ENCODE measurements at places on chromosomes 1 and 21. TPM values are rescaled to one million over a fixed set of nuclear protein-coding genes. Genes with fewer than 3 reads are reported as not detected.
A peak's percentile ranks its signal among the peaks of the same experiment; 100 is the strongest.

- no peak for DNase-seq
These were observed 40.9 kb downstream of the CLIC4 start for GRCh38 chr1:24786191-24786590.

DNA sequence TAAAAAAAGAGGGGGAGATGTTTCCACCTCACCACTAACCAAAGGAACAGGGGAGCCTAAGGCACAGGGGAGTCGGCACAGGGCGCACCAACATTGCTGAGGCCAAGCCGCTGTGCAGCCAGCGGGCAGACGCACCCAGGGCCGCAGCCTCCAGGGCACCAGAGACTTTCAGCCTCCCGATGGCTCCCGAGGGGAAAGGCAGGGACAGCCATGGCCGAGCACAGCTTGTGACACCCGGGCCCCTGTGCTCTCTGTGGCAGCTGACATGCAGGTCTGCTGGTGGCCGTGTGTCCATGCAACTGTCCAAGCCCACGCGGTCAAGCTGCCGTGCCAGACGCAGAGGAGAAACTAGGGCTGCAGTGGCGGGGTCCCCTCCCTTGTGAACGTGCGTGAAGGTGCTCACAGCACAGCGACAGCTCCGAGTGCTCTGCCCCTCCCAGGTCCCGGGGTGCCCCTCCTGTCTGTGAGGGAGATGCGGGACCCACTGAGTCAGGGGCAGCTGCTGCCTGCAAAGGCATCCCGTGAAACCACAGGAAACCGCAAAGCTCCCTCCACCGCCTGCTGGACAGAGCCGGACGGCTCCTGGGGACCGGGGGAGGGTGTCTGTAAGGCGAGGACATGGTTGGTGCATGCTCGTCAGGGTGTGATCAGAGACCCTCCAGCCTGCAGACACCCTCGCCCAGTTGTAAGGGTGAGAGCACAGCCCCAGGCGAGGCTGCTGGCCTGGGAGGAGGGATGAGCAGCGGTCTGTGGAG is 2.5 kb downstream of the KRTAP10-11 start:
- no peak for DNase-seq

- no peak for DNase-seq
These were observed 104.6 kb upstream of the L1TD1 start for GRCh38 chr1:62090016-62090415.

TRIM67 gene
- total RNA-seq: not detected

GRCh38 chr1:160708801-160709200 is 2.8 kb downstream of the CD48 start:
- DNase-seq: peak; percentile 57

GRCh38 chr21:27722095-27722494 is 755.2 kb upstream of the ADAMTS5 start:
- no peak for DNase-seq

DNA sequence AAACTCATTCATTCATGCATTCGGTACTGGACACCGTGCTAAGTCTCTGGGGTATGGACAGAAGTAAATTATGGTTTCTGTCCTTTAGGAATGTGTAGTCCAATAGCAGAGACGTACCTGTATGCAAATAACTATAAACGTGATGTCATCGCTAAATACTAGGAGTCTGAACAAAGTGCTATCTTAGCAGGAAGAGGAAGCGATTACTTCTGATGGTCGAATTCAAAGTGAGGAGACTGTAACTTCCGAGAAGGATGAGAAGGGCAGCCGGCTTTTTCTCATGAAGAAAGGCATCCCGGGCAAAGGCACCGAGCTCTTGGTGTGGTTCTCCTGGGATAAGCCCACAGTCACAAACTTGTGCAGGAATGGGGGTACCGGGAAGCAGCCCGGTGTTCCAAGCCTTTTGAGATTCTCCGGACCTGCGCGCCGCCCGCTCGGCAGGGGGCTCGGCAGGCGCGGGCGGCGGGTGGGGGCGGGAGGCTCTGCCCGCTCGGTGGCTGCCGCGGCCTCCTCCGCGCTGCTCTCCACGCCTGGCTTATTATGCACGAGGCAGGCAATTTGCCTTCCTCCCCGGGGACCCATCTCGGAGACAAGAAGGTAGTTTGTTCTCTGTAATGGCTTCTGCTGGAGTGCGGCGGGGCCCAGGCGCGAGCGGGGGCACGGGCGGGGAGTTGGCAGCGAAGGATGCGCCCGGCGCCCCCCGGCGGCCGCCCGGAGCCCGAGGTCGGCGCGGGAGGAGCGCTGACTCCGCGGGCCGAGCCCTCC is 67.5 kb upstream of the CD1D start:
- DNase-seq: peak; percentile 57

- no peak for DNase-seq
These were observed 6.7 kb downstream of the ELF3 start for GRCh38 chr1:202016811-202017748.

DNA sequence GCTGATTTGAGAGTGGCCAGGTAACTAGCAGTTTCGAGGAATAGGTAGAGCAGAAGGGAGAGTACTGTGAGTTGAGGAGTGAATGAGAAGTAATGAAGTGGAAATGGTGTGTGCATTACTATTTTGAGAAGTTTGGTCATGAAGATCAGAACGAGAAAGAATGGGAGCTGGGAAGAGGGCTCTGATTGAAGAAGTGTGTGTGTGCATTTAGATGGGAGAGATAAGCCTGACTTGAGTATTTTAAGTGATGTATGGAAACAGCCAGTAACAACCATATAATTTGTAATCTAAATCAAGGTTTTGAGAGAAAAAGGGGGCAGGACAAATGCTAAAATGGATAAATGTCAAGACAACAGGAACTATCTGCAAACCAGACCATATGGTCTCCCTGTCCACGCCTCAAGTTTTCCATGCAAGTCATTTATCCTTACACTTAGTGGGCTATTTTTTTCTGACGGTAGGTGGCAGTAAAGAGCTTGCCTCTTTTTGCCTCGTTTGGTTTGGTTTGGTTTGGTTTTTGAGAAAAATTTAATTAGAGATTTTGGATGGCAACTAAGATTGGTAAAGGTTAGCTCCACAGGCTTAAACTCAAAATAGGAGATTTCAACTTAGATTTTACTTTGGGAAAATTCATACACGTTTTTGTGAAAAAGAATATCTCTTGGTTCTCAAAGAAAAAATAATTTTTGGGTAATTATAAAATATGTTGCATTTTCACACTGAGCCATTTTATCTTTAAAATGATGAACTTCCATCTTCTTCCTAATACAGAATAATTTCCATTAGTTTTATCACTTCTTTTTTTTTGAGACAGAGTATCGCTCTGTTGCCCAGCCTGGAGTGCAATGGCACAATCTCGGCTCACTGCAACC is 9.5 kb upstream of the B3GALNT2 start:
- DNase-seq: peak; percentile 54

GPR37L1 gene
- total RNA-seq: not detected

DNA sequence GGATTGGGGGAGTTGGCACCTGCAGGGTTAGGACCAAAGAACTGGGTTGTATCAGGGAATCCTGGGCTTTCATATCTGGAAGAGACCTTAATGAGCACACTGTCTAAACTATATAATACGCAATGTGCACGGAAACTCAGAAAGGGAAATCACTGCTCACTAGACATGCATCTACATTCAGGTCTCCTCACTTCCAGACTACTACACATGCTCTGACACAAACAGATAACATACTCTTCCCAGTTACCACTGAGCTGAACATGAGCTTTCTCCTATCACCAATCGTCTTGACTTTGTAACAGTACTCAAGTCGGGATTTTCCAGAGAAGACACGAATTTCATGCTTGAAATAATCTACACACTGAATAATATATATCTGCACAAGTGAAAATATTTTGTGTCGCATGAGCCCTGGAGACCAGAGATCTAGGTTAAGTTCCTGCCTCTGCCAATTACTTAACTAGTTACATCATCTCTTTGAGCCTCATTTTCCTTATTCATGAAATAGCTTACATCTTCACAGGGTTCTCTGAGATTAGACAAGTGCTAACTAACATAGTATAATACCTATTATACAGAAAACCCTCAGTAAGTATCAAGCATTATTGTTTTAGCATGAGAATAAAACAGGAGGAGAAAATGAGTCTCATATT is 101.1 kb downstream of the JAK1 start:
- DNase-seq: no peak

- no peak for DNase-seq
These were observed 1762.1 kb downstream of the BRINP3 start for GRCh38 chr1:188715566-188715965.

- no peak for DNase-seq
These were observed 918 bp downstream of the MIB2 start for GRCh38 chr1:1616045-1616790.

DNA sequence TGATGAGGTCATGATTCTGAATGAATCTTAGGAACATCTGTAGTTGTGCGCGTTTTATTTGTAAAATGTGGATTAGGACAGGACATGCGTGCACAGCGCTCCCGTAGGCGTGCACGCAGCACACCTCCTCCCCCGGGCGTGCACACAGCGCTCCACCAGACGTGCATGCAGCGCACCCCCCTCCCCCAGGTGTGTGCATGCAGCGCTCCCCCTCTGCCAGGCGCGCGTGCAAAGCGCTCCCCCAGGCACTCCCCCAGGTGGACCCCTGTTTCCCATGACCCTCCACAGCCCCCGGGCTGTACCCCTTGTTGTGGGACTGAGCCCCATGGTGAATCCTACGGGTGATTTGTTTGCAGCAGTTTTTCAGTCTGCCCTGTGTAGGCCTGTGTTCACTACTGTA is 61.6 kb downstream of the S100B start:
- no peak for DNase-seq

GRCh38 chr1:19138331-19138730 is 71.7 kb downstream of the UBR4 start:
- DNase-seq: no peak

FBXO44 gene
- 20.4 TPM for total RNA-seq

DNA sequence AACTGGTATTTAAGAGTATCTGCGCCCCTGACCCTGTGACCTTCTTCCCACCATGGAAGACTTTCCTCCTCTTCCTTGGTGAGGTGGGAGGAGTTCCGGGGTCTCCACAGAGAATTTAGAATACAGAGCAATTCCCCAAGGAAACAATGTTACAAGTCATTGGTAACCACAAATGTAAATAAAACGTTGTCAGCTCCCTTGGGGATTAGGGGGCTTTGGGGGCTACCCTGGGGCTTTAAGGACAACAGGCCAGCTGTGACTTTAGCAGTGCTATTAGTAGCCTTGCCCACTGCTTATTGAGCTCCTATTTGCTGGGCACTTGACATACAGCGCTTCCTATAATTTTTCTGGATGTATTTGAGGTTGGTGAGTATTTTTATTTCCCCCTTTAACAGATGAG is 69.0 kb downstream of the IGSF21 start:
- no peak for DNase-seq

S100A14 gene
- not detected for total RNA-seq

GRCh38 chr1:2611031-2611501 is 21.8 kb downstream of the MMEL1 start:
- DNase-seq: peak; percentile 51

C8A gene
- not detected for total RNA-seq

ARF1 gene
- total RNA-seq: 350 TPM

DNA sequence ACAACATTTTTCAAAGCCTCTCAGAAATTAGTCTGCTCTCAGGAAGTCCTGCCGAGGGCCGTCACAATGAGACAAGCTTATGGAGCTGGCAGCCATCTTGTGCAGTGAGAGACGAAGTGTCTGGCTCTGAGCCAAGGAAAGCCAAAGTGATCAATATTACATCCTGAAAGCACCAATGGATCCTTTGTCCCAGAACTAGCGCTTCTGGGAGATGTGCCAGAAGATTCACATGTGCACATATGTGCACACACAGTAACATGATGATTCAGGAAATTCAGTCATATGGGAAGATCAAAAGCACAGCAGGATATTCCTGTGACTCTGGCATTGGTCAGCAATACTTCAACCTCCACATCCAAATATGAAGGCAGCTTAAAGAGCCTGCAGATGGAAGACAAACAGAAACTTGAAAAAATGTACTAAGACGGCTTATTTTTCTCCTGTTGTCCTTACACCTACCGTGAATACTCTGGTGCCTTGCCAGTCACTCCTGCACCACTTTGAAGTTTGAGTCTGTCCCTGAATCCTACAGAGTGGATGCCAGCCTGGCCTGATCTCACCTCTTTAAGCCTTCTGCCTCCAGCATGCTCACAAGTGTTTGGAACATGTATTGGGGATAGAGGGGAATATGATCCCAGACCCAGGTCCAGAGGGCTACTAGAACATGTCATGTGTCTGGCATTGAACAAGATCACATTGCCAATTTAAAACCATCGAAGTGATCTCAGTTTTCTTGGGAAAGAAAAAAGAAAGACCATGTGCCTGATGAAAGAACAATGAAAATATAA is 44.5 kb upstream of the PRRX1 start:
- no peak for DNase-seq

DNA sequence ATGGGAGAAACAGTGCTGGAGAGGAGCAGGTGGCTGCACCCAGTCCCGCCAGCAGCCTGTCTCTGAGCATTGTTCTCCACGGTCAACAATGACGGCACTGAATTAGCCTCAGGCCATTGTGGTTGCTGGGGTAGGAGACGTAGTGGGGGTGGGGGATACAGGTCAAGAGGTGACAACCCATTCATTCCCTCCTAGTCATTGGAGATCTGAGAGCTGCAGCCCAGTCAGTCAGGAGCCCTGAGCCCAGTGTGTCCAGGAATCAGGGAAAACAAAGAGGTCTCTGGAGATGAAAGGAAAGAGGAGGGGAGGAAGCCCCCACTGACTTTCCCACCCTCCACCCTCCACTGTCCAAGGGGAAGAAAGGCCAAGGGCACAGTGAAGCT is 15.3 kb downstream of the SMIM12 start:
- DNase-seq: no peak

DNA sequence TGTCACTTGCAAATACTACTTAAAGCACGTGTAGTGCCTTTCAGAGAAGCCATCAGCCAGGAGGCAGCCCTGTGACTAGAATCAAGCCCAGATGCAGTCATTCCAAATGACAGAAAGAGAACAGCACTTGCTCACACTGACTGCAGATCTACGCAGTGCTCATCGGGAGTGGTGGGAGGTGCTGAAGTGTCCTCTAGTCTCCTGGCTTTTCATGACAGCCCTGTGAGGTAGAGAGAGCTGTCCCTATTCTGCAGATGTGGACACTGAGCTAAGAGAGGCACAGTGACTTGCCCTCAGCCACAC is 62.3 kb upstream of the EDN2 start:
- no peak for DNase-seq

- DNase-seq: peak; percentile 39
These were observed 741 bp downstream of the DUSP10 start for GRCh38 chr1:221740993-221741702.

CELA2A gene
- not detected for total RNA-seq

- no peak for DNase-seq
These were observed 89.9 kb downstream of the MT1HL1 start for GRCh38 chr1:236914375-236914774.

DNA sequence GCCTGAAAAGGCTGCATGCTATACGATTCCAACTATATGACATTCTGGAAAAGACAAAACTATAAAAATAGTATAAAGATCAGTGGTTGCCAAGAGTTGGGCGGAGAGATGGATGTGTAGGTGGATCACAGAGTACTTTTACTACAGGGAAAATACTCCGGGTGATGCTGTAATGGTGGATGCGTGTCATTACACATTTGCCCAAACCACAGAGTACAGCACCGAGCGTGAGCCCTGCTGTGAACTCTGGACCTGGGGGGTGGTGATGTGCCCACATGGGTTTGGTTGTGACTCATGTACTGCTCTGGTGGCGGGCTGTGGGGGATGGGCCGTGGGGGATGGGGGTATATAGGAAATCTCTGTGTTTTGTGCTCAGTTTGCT is 162.7 kb upstream of the COL6A1 start:
- peak; percentile 95 for DNase-seq

- DNase-seq: no peak
These were observed 30.4 kb downstream of the ARID4B start for GRCh38 chr1:235297579-235297978.

CA6 gene
- 3.9 TPM for total RNA-seq

KRTAP19-1 gene
- not detected for total RNA-seq

HAO2 gene
- not detected for total RNA-seq
